Fibroblast of gingiva (primary cell): ENCODE measurements at places on chromosomes 7 and 10.

DNA sequence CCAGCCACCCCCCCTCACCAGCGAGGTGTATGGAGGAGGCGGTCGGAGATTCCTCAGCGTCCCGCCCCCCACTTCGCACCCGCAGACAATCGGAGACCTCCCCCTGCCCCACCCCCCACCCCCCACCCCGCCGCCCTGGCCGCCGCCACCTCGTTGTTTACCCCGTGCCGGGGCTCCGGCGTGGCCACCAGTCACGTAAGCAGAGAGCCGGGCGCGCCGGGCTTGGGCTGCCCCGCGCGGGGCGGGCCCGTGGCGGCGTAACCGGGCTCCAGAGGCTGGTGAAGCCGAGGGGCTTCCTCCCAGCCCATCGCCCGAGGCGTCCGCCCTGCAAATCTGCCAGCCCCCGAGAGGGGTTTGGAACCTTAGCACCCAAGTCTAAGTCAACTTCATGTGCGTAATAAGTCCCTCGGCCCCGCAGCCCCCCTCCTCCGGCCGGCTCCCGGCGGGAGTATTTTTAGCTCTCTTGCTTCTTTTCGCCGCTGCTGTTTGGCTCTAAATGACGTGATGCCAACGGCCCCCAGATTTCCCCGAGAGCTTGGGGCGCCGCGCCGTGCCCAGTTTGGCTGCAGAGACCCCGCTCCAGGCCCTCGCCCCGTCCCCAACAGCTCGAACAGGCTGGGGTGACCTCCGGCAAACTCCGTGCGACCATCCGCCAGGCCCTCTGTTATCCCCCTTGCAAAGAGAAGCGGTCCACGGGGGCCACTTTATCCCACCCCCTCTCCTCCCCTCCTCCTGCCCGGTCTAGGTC, 2.7 kb downstream of the MXI1 start:
- no peak for DNase-seq

- DNase-seq = no peak
These were observed 87.0 kb downstream of the PTPRN2 start for GRCh38 chr7:158500651-158501052.

GRCh38 chr7:16554518-16555236, 28.1 kb downstream of the LRRC72 start:
- DNase-seq = no peak

DNA sequence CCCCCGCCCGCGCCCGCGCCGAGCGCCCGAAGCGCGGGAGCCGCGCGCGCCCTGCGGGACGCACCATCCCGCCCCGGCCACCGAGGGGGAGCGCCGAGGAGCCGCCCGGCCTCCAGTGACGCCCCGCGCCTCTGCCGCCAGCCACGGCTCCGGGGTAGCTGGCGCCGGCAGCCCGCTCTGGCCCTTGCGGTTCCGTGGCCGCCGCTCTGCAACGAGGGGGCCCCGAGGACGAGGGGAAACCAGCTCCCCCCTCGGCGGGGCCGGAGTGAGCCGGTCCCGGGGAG, at the start of gene PAXIP1:
PAXIP1 (minus strand) TSS at position 33 of the 284 bp plus-strand sequence. CDS start 195 bp downstream, outside the sequence.
- DNase-seq = peak; percentile 42

- peak; percentile 66 for DNase-seq
These were observed 77.8 kb downstream of the TCF7L2 start for GRCh38 chr10:113027574-113028455.

DNA sequence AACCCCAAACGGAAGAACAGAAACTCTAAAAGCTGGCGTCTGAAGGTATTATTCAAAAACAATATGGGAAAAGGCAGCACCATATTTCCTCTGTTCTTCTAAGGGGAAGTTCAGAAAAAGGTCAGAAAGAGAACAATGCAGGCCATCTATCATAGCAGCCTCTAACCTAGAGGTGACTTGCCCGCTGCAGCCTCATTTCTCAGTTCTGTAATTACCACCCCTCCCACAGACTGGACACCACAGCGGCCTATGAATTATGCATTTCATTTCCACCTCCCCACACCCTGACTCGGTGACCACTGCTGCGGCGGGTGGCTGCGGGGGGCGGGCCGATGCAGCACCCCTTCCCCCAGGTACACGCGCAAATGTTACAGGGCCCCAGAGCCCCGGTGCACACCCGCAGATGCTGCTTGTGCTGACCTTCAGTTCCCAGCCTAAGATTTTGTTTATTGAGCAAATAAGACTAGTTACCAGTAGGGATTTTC, 125.5 kb downstream of the CLEC2L start:
- no peak for DNase-seq

GRCh38 chr10:74008212-74008731, 10.4 kb downstream of the VCL start:
- DNase-seq = peak; percentile 76

DNA sequence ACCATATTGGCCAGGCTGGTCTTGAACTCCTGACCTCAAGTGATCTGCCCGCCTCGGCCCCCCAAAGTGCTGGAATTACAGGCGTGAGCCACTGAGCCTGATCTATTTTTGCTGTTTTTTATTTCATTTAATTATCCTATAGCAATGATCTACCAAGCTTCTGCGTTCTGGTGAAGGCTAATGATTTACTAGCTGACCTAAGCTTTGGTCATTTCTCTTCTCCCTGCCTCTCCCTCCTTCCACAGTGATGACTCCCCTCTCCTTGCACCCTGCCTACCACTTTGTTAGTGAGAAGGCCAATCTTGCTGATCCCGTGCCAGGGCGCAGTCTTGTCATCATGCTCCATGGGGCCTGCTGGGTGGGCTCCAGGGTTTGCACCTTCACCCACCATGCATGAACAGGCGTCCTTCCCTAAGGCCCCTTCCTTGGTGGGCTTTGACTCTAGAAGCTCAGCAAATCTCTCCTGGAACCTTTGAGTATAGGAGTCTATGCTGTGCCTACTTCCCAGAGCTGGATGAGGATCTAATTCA, 11.9 kb upstream of the ZCCHC24 start:
- DNase-seq = no peak

- DNase-seq = no peak
These were observed 13.1 kb downstream of the DPYSL4 start for GRCh38 chr10:132199854-132200311.

- DNase-seq = peak; percentile 77
These were observed 26.7 kb upstream of the DNAJB6 start for GRCh38 chr7:157309988-157310668.

DNA sequence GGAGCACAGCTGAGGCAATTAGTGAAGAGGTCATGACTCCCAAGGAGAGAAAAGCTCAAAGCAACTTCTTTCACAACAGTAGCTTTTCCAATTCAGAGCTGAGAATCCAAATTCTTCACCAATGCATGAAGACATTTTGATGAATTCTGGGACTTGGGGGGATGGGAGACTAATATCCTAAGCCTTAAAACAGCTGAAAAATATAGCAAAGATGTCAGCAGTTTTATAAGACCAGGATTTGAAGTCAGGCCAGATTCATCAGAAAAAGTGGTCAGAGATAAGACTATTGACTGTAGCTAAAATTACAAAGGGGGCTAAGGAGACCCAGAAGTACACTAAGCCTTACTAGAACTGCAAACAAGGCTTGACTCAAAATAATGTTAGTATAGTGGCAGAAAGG, 51.6 kb downstream of the GPR141 start:
- no peak for DNase-seq

DNA sequence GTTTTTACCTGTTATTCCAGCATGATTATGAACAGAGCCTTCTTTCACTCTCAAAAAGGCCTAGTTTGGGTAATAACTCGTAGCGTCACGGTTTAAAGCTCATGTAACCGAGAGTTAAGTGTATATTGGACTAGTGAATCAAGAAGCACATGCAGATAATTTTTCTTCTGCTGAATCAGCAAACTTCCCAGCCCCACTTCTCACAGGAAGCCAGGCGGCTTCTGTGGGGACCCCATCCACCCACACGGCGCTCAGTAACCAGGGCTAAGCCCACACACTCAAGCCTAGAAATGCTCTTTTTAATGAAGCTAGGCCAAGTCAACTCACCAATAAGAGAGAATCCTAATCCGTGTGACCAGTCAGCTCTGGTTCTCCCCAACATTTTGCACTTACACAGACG, 191.2 kb upstream of the MGMT start:
- DNase-seq = no peak

- DNase-seq = no peak
These were observed 26.4 kb downstream of the SLC16A9 start for GRCh38 chr10:59682986-59683937.

GRCh38 chr10:96400465-96400864, 41.7 kb upstream of the OPALIN start:
- DNase-seq = no peak

DNA sequence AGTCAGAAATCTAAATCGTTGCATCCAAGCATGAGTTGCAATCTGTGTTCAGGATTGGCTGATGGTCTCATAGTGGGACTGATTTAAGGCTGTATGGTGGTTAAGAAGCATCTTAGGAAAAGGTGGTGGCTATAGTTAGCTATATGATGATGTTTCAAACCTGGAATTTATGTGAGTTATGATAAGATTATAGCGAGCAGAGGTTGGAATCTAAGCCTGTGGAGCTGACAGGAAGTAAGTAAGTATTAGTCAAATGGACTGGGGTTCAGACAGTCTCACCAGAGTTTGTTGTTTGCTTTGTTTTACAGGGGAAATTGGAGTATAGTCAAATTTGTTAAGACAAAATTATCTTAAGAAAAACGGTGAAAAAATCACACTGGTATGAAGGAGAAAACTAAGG, 56.7 kb downstream of the ANKRD7 start:
- DNase-seq = no peak

GRCh38 chr10:50512743-50513416, 110.9 kb downstream of the SGMS1 start:
- no peak for DNase-seq

DNA sequence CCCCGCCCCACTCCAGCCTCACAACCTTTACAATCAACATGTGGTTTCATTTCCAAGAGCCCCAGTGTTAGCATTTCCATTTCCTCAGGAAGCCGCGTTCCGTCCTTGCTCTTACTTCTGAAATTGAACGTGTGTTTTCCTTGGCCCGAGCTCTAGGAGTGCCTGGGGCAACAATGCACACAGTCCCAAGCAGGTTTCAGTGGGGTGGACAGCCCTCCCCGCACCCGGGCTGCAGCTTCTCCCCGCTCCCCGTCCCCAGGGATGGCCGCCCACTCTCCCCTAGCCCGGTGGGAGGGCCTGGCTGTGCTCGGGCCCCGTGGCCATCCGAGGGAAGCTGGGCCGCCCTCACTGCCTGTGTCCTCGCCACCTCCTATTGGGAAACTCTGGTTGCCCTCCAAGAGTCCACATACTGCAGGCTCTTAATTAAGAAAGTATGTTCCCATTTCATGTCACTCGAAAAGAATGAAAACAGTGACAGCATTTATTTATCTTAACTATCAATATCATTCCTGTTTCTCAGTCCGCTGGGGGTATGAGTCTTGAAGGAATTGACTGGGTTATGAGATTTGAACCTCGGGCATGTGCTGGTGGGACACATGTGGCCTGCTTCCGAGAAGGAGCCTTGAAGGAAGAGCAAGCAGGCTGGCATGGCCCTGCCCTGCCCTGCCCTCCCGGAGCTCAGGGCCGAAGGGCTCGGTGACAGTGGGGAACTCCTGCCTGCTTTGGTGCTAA, 163.8 kb downstream of the GRK5 start:
- peak; percentile 99 for DNase-seq

DNA sequence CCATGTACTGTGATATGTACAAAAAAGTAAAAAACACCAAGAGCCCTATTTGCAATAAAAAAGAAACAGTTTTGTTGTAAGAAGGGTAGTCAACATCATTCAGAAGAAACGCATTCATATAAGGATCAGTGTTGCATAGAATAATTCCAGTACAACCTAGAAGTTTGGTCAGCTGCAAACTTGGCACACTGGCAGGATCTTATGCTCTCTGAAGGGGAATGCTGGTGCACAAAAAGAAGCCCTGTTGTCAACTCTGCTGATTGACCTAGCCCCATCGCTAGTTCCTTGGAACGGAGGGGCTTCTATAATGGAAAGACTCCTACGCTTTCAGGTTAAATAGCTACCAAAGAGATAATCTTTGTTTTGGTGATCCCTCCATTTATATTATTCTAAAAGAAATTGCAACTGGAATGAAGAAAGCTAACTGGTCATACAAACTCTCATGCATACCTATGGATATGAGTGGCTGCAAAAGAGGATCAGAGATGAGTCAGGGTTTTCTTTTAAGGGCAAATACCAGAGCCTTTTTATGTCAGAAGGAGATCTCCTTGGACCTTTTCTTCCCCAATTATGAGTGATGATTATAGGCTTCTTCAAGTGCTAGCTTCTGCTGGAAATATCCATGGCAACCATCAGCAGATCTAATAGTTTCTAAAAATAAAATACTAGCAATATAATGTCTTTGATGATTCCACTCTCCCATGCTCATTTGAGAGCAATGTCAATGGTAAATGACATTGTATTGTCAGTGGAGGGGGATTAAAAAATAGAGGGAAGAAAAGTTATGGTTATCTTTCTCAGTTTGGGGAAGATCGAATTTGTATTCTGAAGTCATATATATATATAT, 312.4 kb upstream of the CACNA2D1 start:
- peak; percentile 13 for DNase-seq

GRCh38 chr7:115910541-115911164, 119.9 kb downstream of the TFEC start:
- DNase-seq = peak; percentile 47

DNA sequence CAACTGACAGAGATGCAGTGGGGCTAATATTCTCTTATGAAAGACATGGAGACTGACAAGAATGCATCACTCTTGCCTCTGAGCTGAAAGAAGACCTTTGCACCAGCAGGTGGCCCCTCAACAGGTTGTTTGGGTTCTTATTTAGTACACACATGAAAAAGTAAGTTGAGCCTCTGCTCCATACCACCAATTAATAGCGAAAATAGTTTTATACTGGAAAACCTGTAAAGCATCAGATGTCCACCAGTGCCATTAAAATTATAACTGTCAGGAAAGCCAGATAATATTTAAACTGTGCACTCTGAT, 26.3 kb upstream of the FAM13C start:
- no peak for DNase-seq

- no peak for DNase-seq
These were observed 60.4 kb upstream of the NPVF start for GRCh38 chr7:25288556-25289307.

- no peak for DNase-seq
These were observed 21.4 kb downstream of the PRSS2 start for GRCh38 chr7:142792129-142792528.

GRCh38 chr7:32631021-32631420, 135.7 kb downstream of the AVL9 start:
- DNase-seq = no peak

- peak; percentile 49 for DNase-seq
These were observed 83.8 kb upstream of the GPR26 start for GRCh38 chr10:123582084-123582989.

GRCh38 chr10:24920907-24921881, 31.2 kb downstream of the PRTFDC1 start:
- peak; percentile 97 for DNase-seq

DNA sequence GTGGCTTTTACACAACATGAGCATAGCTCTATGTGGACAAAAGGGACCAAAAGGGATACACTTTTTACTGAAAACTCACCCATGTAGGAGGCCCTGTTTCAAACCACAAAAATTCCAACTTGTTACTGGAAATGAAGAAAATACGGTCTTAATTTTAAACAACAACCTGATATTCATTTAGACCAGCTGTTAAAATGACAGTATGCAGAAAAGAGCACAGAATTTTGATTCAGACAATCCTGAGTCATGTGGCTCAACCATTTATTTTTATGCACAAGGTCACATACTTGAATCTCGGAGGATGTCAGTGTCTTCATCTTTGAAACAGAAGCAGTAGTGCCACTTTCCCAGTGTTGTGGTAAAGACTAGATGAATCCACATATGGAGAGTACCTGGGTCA, 426.5 kb upstream of the NFE2L3 start:
- no peak for DNase-seq

- DNase-seq = no peak
These were observed 3.6 kb upstream of the GIMAP7 start for GRCh38 chr7:150511048-150511447.

GRCh38 chr10:26946102-26946811, 85.5 kb upstream of the ABI1 start:
- no peak for DNase-seq
